Spinal cord (tissue), 10 donors: ENCODE measurements at places on chromosomes 2 and 18.

DNA sequence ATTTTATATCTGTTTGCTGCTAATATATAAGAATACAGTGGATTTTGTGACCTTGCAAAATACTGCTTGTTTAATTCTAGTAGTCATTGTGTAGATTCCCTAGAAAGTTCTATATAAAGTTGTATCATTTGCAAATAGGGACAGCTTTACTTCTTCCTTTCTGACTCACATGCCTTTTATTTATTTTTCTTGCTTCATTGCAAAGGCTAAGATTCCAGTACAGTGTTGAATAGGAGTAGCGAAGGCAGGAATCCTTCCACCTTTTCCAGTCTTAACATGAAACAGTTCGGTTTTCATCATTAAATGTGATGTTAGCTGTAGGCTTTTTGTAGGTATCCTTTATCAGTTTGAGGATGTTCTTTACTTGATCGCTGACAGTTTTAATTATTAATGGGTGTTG, 58.1 kb downstream of the DGKD start:
- DNase-seq = no peak

- no peak for DNase-seq
These were observed 20.8 kb upstream of the CHN1 start for GRCh38 chr2:175025946-175026345.

DNA sequence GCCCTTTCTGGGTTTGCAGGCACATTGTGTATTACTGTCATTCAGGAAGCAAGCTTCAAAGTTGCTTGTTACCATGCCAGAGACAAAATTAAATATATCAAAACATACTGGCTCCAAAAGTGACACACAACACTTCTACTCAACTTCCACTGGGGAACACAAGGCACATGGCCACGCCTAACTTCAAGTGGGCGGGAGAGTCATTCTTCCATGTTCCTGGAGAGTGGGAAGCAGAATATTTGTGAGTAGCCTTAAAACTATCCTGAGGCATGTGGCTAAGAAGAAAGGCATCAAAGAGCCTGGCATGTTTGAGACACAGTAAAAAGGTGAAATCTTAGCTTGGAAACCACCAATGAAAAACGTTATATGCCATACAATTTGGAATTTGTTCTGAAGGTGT, 90.5 kb upstream of the TACR1 start:
- DNase-seq = no peak

DNA sequence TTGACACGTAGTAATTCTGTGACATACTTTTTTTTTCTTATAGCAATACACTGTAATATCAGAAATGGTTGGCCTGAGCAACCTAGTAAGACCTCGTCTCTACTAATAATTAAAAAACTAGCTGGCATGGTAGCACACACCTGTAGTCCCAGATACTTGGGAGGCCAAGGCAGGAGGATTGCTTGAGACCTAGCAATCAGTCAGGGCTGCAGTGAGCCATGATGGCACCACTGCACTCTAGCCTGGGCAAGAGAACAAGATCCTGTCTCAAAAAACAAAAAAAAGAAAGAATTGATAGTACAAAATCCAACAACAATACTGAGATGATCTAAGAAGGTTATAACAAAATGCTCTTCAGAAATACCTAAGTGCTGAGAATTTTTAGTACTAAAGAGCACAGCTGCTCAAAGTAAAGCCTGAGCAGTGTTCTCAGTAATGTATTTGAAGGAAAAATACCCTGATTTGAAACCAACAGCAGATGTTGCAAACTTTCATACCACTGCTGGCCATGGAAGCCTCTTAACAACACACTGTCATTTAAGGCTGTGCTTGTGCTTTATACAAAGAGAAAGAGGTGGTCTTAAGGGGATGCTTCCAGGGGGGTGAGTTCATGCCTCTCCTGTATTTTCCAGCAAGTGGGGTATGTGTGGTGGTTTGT, 132.6 kb upstream of the CDCA7 start:
- no peak for DNase-seq

- no peak for DNase-seq
These were observed 31.7 kb upstream of the GPR17 start for GRCh38 chr2:127614246-127614645.

DNA sequence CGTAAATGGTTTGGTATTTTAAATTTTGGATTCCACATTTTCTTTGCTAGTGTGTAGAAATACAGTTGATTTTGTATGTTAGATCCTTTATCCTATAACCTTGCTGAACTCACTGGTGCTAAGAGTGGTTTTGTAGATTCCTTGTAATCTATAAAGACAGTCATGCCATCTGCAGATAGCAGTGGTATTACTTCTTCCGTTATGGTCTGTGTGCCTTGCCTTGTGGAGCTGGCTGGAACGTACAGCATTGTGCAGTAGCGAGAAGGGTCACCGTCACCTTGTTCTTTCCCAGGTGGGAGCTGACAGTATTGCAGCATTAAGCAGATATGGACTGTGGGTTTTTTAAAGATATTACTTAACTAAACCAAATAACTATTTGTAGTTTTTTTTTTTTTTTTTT, 33.7 kb downstream of the ATP9B start:
- DNase-seq = no peak

- DNase-seq = no peak
These were observed 26.5 kb upstream of the PIK3C3 start for GRCh38 chr18:41928581-41928980.

DNA sequence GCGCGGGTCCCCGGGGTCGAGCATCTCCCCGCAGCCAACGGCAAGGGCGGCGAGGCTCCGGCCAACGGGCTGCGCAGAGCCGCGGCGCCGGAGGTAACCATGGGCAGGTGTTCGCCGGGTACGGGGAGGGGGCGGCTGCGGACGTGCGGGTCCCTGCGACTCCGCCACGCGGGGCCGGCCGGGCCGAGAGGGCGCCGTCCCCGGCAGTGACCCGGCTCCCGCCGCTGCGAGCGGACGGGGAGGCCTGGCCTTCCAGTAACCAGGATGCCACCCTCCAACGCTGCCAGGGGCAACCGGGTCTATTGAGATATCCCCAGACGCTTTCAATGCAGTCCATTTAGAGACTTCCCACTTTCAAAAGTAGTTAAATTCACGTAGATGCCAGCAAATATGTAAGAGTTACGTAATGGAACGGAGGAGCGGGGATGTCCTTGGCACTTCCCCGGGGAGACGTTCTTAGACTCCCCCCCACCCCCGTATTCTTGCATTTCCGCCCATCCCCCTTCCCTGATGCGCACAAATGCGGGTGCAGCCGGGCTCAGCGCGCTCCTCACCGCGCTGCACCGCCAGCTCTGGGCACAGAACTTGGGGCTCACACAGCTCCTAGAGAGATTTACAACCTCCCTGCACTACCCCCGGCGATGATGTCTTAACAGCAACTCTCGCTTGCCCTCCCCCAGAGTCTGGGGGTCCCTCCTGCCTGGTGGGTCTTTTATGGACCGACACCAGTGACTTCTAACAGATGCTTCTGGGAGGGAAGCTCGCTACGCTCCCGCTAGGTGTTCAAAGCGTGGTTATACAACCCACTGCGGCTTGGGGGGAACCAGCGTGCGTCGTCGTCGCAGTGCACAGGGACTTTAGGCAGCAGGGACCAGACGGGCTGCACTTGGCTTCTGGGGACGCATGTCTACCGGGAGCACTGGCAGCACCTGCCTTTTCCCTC, 657 bp downstream of the SGPP2 start:
- no peak for DNase-seq

- DNase-seq = no peak
These were observed 10.4 kb upstream of the MAP3K2 start for GRCh38 chr2:127398239-127398590.

DNA sequence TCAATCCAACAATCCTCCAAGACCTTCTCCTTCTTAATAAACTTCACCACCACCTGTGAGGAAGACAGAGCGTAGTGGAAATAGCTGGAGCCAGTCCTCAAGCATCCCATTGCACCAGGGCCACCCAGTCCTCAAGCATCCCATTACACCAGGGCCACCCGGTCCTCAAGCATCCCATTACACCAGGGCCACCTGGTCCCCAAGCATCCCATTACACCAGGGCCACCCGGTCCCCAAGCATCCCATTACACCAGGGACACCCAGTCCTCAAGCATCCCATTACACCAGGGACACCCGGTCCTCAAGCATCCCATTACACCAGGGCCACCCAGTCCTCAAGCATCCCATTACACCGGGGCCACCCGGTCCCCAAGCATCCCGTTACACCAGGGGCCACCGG, 13.3 kb upstream of the MTERF4 start:
- DNase-seq = no peak

- no peak for DNase-seq
These were observed 179.8 kb downstream of the LTBP1 start for GRCh38 chr2:33126552-33126951.

DNA sequence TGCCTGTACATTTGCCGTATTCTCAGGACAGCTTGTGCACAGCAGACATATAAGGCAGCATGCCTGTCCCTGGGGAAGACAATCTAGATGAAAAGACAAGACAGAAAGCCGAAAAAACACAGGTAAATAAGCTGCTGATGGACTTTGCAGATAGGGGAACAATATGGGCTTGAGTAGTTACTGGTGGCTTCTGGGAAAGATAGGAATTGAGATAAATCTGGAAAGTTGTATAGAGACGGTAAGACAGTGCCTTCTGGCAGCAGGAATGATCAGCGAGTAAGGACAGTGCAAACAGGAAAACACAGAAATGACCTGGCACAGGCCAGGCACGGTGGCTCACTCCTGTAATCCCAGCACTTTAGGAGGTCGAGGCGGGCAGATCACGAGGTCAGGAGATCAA, 70.2 kb downstream of the FAM124B start:
- no peak for DNase-seq

DNA sequence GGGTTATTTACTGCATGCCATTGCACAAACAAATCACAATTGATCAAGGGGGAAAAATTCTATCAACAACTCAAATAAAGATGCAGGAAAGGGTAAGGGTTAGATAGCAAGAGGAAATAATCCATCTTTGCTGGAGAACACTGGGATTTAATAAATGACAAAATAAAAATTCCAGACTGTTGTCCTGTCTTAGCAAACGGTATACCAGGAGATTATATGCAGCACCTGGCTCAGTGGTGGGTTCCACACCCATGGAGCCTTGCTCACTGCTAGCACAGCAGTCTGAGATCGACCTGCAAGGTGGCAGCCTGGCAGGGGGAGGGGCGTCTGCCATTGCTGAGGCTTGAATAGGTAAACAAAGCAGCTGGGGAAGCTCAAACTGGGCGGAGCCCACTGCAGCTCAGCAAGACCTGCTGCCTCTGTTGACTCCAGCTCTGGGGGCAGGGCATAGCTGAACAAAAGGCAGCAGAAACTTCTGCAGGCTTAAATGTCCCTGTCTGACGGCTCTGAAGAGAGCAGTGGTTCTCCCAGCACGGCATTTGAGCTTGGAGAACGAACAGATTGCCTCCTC, 296.5 kb upstream of the THSD7B start:
- no peak for DNase-seq

- DNase-seq = no peak
These were observed 291.6 kb downstream of the ALPK2 start for GRCh38 chr18:58337285-58337684.

DNA sequence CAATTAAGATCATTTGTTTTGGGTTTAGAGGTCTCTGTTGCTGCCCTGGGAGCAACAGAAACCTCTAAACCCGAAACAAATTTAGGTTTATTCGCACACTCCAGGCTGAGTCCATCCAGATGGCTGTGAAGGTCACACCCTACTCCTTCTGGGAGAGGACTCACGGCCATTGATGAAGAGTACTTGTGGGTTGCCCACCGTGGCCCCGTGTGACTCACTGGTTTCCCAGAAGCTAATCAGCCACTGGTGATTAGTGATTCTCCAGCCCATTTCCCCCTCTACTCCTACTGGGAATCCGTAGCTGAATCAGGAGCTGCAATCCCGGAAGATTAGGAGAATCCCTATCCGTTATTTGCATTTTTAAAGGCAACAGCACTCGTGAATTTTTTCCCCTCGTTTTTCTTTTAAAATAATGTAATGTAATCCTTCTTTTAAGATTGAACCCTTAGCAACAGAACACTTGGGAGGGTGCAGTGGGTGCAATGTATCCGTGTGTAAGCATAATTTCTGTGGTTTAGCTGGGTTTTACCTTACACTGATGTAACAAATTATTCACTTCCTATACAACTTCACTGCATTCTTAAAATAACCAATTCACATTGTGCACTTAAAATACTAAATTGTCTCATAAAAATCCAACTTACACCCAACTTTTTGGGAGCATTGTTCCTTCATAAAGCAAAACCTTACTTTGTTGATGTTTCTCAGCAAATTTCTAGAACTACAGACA, 27.5 kb upstream of the EPAS1 start:
- no peak for DNase-seq

DNA sequence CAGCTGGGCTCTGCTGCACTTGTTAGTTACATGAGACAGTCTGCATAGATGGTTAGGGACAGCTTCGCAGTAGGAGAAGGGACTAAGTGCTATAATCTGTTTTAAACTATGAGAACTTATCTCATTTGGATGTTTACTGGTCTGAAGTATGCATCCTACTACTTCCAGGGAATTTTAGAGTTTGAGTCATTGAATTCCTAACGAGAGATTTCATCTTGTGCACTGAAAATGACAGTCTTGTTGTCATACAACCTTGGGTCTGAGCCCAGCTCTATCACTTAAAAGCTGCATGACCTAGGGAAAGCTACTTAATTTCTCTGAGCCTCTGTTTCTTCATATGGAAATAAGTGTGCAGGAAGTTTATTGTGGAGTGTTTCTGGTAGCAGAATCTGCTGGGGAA, 78.4 kb downstream of the TRIM43 start:
- no peak for DNase-seq

- peak; percentile 32 for DNase-seq
These were observed 105.6 kb upstream of the LDLRAD4 start for GRCh38 chr18:13112982-13113381.

DNA sequence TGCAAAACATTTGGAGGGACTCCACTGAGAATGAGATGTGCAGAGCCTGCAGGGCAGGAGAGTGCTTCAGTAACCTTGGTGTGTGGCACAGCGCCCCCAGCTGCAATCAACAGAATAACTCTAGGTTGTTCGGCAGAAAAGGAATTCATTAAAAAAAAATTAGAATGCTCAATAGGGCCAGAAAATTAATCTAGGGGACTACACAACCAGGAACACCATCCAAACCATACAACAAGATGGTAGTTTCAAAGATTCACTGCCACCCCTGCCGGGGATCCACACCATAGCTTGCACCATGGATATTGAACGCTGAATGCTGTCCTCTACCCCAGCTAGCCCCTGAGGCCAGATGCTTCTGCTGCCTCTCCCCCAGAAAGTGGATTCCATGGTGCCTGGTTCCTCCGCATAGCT, 50.1 kb downstream of the THUMPD2 start:
- no peak for DNase-seq

GRCh38 chr2:33583194-33583938, 15.7 kb downstream of the FAM98A start:
- peak; percentile 55 for DNase-seq

GRCh38 chr2:65407240-65407639, 25.2 kb downstream of the SPRED2 start:
- no peak for DNase-seq

GRCh38 chr2:238092486-238093035, 7.6 kb upstream of the ESPNL start:
- no peak for DNase-seq

- no peak for DNase-seq
These were observed 126.8 kb downstream of the SLC8A1 start for GRCh38 chr2:40325116-40325515.

GRCh38 chr2:26191316-26192159, 18.6 kb downstream of the GAREM2 start:
- no peak for DNase-seq
